ENCODE measurements at places on chromosomes 5 and 9.

GRCh38 chr5:164354139-164354751 lies 848.8 kb downstream of the MAT2B start:
- no peak for DNase-seq

DNA sequence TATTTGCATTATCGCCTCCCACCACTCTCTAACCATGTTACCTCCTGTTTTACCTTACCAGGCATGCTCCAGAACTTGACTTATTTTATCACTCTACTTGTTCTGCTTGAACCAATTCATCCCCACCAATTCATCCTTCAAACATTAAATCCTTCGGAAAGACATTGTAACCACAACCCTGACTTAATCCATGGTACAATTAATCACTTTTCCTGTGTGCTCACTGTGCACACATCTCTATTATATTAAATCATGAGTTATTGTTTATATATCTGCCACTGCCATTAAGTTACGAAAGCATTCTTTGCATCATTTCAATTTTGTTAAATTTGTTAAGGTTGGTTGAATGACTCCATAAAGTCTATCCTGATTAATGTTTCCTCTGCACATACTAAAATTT lies 7.4 kb upstream of the C5orf46 start:
- DNase-seq = no peak

DNA sequence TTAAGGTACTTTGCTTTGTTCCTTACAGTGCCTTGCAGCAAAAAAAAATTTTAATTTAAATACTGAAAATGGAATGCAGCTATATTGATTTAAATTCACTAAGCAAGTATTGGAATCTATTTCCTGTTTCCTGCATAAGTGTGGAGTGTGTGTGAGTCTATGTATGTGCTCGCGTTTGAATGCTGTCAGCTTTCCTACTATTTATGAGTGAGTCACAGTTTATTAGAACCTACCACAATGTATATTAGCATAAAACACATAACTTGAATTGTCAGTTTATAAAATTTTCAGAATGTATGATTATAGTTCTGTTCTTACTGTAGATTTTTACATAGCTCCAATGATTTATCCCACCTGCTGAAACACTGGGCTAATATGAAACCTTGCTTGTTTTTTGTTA lies 302.1 kb downstream of the NR2F1-AS1 start:
- no peak for DNase-seq

DNA sequence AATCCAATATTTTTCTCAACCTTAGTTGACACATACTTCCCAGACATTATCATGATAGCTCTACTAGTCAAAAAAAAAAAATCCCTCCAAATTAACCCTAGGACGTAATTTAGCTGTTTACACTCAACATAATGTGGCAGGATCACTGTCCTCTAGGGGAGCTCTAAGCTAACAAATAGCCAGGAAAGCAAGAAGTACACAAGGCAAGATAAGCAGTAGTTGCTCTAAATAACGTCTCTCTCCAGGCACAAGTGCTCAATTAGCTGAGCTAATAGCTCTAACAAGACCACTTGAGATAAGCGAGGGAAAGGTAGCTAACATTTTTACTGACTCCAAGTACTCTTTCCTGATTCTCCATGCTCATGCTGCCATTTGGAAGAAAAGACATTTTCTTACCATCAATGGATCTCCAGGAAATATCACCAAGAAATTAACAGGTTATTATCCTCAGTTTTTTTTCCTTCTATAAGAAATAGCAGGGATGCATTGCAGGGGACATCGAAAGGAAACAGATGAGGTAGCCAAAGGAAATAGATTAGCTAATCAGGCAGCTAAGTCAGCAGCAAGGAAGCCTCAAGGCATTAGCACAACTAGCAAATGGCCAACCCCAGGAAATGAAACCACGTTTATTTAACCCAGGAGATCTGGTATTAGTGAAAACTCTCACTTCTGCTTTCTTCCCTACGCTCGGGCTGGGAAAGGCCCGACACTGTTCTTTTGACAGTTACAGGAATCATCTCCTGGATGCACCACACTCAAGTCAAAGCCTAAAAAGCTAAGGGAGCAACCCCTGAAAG lies 614.1 kb downstream of the PTPRD start:
- DNase-seq = no peak

Data from activated CD4-positive, alpha-beta T cell treated with anti-CD3 and anti-CD28 coated beads, Interleukin-2, amount 50 U/mL, for 4 hours (primary cell).